LNCaP clone FGC (cell line): ENCODE measurements at places on chromosomes 3 and 15.

- DNase-seq = no peak
Observed at GRCh38 chr15:68679961-68680371, 101.2 kb downstream of the CORO2B start.

GRCh38 chr3:159191447-159191846, 389.6 kb downstream of the MFSD1 start:
- DNase-seq = no peak

DNA sequence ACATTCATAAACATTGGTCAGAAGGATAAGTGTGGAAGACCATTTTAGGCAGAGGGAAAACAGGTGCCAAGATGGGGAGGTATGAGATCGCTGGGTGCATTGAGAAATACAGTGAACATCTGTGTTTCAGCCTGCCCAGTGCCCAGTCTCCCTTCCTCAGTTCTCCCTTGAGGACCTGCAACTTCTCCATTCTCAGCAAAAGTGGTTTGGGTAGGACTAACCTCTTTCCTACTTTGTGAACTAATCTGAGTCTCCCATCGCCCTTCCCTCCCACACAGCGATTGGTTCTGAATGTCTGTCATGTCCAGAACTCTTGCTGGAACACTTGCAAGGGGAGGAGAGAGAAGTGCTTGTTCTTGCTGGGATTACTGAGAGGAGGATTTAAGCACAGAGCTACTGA, 10.9 kb upstream of the CCNL1 start:
- no peak for DNase-seq

DNA sequence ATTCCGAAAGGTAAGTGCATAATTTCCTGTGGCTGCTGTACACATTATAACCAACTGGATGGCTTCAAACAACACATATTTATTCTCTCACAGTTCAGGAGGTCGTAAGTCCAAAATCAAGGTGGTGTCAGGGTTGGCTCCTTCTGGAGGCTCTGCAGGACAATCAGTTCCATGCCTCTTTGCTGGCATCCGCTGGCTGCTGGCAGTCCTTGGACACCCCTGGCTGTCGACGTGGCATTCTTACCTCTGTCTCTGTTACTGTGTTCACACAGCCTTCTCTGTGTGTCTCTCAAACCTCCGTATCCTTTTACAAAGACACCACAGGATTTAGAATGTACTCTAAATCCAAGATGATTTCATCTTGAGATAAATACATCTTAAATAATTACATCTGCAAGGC, 398.8 kb upstream of the ATP10A start:
- DNase-seq = no peak

- DNase-seq = no peak
Observed at GRCh38 chr3:135093121-135093520, 298.1 kb downstream of the EPHB1 start.

DNA sequence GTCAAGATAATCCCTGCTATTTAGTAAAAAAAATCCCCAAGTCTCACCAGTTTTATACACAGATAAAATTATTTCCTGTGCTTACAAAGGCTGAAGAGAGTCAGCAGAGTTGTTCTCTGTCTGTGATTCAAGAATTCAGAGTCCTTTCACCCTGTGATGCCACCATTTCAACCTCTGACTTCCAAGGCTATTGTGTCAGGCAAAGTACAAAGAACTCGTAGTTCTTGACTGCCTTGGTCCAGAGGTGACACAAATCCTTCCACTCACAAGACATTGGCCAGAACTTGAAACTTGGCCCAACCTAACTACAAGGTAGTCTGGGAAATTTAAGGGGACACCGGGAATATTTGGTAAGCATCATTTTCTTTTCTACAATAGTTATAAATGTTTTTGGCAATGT, 34.9 kb upstream of the CMC1 start:
- no peak for DNase-seq

DNA sequence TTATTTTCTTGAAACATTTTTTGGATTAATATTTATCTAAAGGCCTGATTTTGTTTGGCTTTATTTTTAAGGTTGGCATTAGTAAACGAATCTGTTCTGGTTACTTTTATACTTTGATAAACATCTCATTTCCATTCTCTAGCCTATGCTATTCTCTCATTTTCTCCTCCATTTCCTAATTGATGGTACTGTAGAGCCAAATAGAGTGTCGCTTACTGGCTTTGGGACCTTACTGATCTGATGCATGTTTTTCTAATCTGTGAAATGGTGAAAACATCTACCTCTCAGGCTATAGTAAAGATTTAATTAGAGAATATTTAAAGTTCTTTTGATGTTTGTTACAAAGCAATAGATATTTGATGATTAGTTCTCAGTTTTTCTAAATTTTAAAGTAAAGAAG, 1.6 kb downstream of the LNP1 start:
- DNase-seq = no peak

DNA sequence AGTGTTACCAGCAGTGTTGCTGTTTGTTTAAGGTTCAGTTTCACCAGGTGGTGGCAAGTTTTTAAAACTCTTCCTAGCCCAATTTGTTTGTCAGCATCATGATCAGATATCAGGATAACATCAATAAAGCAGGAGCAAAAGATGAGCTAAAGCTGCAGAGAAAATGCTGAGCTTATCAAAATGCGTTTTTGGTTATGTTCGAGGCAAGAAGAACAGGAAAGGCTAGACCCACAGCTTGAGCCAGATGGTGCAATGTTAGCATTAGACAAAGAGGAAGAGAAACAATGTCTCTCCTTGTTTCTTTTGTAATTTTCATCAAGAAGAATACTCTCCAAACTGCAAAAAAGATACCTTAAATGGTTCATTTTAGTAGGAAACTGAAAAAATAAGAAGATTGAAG, 66.2 kb downstream of the THRB start:
- DNase-seq = peak; percentile 57

- DNase-seq = no peak
Observed at GRCh38 chr15:68158046-68158628, 47.0 kb downstream of the CALML4 start.

- no peak for DNase-seq
Observed at GRCh38 chr3:46719735-46720271, 2.1 kb upstream of the PRSS50 start.

DNA sequence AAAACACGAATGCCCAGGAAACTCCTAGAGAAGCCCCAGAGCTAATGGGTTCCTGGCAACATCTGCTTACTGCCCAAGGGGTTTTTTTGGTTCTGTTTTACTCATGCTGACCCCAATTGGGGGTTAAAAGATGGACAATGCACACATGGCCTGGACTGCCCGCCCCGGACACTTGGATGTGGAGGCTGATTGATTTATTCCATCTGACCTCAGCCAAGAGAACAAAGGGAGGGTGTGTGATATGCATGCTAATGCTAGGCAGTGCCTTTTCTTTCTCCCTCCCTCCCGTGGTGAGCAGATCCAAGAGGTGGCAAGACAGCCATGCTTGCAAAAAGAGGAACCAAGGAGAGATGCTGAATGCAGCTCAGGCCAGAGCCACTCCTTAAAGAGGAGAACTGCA, 3.3 kb upstream of the LRTM1 start:
- DNase-seq = no peak

GRCh38 chr3:186708983-186709679, 8.0 kb upstream of the KNG1 start:
- no peak for DNase-seq

DNA sequence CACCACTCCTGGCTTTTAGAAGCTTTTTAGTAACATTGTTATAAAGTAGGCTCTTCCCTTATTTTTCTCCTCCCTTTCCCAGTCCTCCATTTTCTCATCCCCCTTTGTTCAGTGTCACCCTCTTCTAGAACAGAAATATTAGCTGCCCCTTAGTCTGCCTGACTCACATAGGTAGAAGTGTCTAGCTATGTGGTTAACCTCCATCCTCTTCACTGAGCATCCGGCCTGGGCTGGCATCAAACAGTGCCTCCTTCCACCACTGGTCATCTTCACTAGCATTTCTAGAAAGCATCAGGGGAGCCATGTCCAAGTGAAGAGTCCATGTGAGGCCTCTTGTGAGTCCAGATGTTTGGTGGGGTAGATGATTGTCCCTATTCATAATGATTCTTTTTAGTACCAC, 70.0 kb upstream of the SKOR1 start:
- DNase-seq = no peak

DNA sequence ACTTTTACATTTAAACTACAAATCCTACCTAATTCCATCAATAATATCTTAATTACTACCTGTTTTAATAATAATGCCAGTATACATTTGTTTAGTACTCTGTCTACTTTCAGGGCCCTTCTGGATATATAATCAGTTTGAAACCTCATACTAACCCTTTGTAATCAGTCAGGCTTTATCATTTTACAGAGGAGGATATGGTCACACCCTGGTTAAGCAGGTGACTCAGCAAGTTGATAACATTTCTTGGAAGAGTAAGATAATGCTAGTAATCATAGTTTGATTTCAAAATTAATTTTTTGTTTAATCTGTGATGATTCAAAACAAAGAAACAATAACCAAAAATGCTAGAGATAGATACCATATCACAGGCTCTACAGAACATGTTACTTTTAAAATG, 208.2 kb upstream of the MANF start:
- DNase-seq = no peak

- peak; percentile 87 for DNase-seq
Observed at GRCh38 chr15:66356359-66357236, at the start of gene TIPIN. TSS of gene TIPIN (minus strand) at chr15:66356685. CDS start at chr15:66352947, 3,738 bp downstream.

DNA sequence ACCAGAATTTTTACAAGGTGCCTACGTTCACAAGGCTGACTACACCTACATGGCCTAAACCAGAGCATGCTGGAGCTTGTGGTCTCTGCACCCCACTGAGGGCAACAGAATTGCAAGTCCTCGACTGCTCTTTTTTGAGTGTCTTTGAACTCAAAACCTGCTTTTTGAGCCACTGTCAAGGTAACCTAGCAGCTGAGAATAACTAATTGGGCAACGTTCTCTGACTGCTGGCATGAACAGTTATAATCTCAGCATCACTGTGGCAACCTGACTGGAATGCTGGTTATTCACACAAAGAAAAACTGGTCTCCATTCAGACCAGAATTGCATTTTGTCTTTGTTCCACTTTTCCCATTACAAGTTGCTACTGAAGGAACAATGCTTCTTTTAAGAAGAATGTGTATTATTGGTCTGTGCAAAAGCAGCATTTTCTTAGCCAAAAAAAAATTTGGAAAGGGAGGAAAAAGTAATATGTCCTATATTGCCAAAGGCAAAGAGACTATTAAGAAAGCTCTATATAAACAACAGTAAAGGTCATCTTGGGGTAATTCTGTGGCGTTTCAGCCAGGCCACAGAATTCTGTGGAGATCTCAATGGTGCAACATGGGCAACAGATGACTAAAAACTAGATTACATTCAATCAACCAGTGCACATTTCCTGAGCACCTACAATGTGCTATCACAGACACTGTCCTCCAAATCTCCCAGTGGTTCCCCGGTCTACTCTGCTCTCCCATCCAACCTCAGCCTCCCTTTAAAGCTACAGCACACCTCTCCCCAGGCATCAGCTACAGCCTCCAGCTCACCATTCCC, 76.8 kb downstream of the TNIK start:
- no peak for DNase-seq

DNA sequence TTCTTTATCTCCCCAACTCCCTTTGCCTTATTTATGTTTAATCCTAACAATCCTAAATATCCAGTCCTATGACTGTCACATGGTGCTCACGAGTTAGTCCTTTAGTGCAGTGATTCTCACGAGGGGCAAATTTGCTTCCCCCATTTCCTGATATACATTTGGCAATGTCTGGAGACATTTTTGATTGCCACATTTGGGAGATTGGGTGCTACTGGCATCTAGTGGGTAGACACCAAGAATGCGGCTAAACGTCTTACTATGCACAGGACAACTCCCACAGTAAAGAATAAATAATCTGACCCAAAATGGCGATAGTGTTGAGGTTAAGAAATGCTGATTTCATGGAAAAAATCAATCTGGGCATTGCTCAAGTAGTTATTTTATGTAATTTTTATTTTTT, 466.5 kb downstream of the ROBO2 start:
- no peak for DNase-seq

DNA sequence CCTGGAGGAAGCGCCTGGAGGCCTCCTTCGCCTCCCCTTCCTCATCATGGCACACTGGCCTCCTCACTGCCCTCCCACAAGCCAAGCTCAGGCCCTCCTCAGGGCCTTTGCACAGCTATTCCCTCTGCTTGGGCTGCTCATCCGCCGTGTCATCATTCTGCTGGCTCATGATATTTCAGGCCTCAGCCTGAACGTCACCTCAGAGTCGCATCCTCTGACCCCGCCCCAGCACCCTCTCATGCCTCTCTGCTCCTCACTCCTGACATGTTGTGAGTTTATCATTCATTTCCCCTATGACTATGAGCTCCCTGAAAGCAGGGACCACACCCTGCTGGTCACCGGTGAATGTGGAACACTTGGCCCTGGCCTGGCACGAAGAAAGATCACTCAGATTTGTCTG, 20.7 kb upstream of the POC1A start:
- DNase-seq = no peak

DNA sequence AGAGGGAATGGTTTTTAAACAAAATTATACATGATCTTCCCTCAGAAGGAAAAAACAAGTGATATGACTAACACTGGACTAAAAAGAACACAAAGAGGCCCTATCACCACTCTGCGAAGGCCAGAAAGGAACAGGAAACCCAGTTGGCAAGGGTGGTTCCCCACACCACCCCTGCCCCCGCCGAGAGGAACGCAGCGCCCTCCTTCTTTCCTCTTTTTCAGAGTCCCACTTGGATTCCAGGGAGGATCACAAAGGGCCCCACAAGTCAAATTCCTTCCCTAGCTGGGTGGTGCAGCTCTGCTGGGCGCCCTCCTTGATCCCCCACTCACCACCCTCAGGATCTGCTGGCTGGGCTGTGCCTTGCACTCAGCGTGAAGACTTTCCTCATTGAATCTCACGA, 29.8 kb downstream of the PLA1A start:
- no peak for DNase-seq

- peak; percentile 61 for DNase-seq
Observed at GRCh38 chr15:96170979-96171739, 159.3 kb upstream of the NR2F2 start.

DNA sequence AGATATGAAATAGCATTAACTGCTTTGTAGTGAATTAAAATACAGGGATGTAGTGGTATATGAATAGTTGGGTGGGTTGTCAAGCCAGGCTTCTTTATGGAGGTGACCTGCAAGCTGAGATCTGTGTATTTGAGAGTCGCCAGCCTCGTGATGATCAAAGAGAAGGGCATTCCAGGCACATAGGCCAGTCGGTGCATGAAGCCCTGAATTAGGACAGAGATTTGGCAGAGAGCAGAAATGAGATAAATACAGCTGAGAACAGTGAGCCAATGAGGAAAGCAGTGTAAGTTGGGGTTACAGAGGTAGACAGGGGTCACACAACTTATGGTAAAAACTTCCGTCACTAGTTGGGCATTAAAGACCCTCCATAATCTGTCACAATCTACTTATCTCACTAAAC, 641.9 kb downstream of the OTOL1 start:
- no peak for DNase-seq

- no peak for DNase-seq
Observed at GRCh38 chr15:88981244-88982215, 68.4 kb upstream of the MFGE8 start.

- no peak for DNase-seq
Observed at GRCh38 chr3:123444744-123445143, 4.1 kb downstream of the ADCY5 start.

- no peak for DNase-seq
Observed at GRCh38 chr15:32668942-32669341, 27.4 kb downstream of the SCG5 start.

- no peak for DNase-seq
Observed at GRCh38 chr3:3586843-3587646, 212.2 kb upstream of the LRRN1 start.

- DNase-seq = no peak
Observed at GRCh38 chr15:71015342-71015741, 99.9 kb upstream of the THSD4 start.

- DNase-seq = no peak
Observed at GRCh38 chr3:47261301-47261700, 21.3 kb downstream of the KIF9 start.
